GM23248 (cell line): ENCODE measurements at places on chromosomes 3 and 15. TPM values are rescaled to one million over a fixed set of nuclear protein-coding genes. Genes with fewer than 3 reads are reported as not detected.

The GPR62 gene
- not detected in 2 replicates for total RNA-seq

The GOLGA6D gene
- total RNA-seq = not detected in 2 replicates

The C3orf49 gene
- total RNA-seq = not detected in 2 replicates

DNA sequence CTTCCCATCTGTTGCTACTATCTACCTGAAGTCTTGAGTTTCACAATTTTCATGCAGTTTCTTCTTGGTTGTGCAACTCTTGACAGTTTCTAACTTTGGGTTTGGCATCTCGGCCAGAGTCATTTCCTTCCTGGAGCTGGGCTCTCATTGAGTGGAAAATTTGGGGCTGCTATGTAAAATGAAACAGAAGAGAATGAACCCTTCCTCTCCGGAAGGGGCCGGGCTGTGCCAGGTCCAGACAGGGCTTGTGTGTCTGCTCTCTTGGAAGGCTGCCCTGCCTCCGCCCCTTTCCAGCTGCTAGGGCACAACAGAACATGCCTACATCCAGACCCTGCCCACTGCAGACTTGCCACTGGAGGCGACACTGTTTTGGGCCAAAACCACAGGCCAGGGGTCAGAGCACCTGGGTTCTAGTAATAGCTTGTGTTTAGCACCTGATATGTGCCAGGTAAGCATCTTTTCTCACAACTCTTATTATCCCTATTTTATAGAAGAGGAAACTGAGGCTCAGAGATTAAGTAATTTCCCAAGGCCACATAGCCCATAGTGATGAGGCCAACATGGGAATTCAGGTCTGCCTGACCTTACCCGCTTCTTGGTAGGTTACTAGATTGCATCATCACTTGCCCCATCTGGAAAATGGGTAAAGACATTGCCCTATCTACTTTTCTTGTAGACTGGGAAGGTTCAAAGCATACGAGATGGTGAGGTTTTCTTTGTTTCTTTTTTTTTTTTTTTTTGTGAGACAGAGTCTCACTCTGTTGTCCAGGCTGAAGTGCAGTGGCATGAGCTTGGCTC is 25.0 kb downstream of the IRAK2 start:
- peak; percentile 81 for DNase-seq

DNA sequence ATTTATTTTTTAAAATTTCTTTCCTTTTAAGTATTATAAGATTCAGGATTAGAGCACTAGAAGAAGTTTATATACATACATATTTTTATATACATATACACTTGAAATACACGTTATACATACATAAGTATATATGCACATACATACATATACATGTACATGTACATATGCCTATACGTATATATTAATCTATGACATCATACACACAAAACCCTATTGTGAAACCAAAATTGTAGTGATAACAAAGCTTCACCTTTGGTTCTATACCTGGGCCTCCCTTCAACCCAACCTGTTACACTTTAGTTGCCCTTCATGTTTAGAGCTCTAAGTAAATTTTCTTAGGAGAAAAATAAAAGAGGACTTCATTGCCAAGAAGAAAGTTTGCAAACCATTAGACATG is 17.0 kb downstream of the AADACL2 start:
- DNase-seq = no peak

DNA sequence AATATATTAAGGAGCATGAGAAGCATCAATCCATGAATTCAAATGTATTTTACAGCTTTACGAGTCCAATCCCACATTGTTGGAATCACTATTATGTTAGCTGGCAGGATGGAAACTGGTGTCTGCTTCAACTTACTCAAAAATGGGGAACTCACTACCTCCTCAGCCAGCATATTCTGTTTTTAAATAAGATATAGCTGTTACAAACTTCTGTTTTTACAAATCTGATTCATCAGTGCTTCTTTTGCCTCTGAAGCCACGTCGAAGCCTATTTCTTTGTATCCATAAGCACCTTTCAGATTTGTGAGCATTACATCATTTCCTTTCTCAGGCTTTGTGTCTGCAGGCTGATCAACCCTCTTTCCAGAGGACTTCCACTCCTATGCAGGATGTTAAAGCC is 105.9 kb downstream of the TPRG1 start:
- DNase-seq = peak; percentile 40
